ENCODE measurements at places on chromosomes 2 and 18. TPM values are rescaled to one million over a fixed set of nuclear protein-coding genes. Genes with fewer than 3 reads are reported as not detected.

The CKAP2L gene
- polyA plus RNA-seq = not detected

The YIPF4 gene
- polyA plus RNA-seq = 24.2 TPM

The FASTKD1 gene
- 15.1 TPM for polyA plus RNA-seq

The GKN2 gene
- polyA plus RNA-seq = not detected

The MERTK gene
- 0.33 TPM for polyA plus RNA-seq

The CNDP1 gene
- not detected for polyA plus RNA-seq

The CD207 gene
- polyA plus RNA-seq = not detected

The ASB1 gene
- polyA plus RNA-seq = 30.1 TPM

The CPO gene
- not detected for polyA plus RNA-seq

The EPAS1 gene
- not detected for polyA plus RNA-seq

The MZT2B gene
- polyA plus RNA-seq = 168 TPM

The ACADL gene
- not detected for polyA plus RNA-seq

The METTL21A gene
- polyA plus RNA-seq = 56.9 TPM

The SLC5A7 gene
- polyA plus RNA-seq = not detected

All from IgD-negative memory B cell (primary cell).